ENCODE measurements at places on chromosomes 7 and 10.

- no peak for DNase-seq
Observed at GRCh38 chr10:60901561-60902235, 42.3 kb downstream of the RHOBTB1 start.

GRCh38 chr10:71957546-71958275, 6.5 kb upstream of the CHST3 start:
- no peak for DNase-seq

GRCh38 chr10:71536332-71536731, 139.6 kb downstream of the CDH23 start:
- DNase-seq, result no peak

- no peak for DNase-seq
Observed at GRCh38 chr7:113179313-113179712, 61.0 kb upstream of the SMIM30 start.

- no peak for DNase-seq
Observed at GRCh38 chr10:3835770-3836169, 50.8 kb upstream of the KLF6 start.

- DNase-seq, result no peak
Observed at GRCh38 chr7:137962875-137963507, 38.9 kb downstream of the CREB3L2 start.

DNA sequence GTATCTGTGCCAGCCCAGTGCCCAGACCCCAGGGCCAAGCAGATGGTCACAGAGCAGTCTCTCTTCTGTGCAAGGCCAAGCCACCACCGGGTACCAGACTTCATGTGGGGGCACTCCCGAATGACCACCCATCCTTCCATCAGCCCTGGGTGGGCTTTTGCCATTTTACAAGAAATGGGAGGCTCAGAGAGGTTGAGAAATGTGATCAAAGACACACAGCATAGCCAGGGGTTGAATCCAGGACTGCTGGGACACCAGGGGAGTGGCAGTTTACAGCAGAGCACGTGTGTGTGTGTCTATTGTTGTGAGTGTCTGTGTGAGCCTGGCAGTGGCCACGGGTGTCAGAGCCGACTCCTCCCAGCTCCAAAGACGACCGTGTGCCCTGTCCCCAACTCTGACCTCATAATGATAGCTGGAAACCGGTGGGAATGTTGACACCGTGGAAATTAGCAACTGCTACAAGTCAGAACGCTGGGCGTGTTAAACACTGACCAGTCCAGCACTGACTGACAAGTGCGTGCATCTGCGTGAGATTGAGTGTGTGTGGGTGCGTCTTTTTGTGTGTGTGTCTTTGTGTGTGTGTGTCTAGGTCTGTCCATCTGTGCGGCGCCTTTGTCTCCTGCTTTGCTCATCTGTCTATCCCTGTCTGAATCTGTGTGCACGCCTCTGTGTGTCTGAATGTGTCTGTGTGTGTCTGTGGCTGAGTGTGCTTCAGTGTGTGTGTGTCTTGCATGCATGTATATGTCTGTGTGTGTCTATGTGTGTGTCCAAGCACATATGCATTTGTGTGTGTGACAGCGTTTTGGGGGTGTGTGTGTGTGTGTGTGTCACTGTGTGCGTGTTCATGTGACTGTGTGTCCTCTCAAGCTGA, 17.2 kb upstream of the SLC29A4 start:
- DNase-seq, result no peak

DNA sequence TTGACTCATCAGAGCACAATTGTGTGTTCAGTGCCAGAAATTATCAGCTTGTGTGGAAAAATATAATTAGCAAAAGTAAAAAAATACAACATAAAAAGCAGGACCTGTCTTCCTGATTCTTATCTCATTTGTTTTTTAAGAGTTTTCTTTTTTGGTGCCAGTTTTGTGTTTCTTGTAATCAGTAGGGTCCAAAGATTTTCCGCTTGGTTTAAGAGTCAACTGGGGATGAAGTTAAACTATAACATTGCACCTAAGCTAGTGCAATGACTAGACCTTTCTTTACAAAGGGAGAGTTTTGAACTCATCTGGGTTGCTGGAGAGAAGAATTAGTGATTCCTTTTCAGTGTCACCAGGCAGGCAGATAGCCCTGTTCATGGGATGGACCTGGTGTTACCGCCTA, 113.4 kb downstream of the PLPP4 start:
- no peak for DNase-seq

DNA sequence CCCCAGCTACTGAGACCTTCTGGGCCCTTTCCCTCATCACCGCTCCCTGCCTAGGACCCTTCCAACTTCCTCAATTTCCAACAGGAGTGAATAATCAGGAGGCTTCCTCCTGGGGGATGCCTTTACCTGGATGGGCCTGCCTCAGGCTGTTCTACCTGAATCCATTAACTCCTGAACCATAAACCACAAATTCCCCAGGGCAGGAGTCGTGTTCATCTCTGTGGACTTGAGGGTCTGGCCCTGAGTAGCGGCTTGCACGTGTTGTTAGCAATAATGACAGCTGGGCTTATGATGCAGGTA, 105.1 kb upstream of the GPR26 start:
- DNase-seq, result no peak

GRCh38 chr10:35564341-35564968, 40.7 kb upstream of the GJD4 start:
- no peak for DNase-seq

DNA sequence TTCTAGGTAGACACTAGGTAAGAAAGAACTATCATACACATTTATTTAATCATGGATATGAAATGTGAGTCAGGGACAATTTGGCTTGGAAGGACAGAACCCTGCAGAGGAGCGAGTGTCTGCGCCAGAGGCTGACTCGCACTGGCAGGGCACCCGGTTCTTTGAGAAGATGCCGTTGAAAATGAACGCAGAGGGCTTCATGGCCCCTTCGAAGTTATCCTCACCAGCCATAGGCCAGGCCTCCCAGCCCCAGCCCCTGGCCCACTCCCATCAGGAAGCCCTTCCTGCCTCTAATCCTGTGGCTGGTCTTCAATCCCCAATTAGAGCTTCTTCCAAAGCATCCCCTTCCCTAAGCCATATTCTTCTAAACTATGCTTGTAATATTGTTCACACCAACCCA, 239.8 kb downstream of the TCERG1L start:
- DNase-seq, result no peak

- DNase-seq, result no peak
Observed at GRCh38 chr7:158246960-158247673, 340.5 kb downstream of the PTPRN2 start.

- DNase-seq, result no peak
Observed at GRCh38 chr10:105148921-105149320, 507.8 kb downstream of the SORCS3 start.

DNA sequence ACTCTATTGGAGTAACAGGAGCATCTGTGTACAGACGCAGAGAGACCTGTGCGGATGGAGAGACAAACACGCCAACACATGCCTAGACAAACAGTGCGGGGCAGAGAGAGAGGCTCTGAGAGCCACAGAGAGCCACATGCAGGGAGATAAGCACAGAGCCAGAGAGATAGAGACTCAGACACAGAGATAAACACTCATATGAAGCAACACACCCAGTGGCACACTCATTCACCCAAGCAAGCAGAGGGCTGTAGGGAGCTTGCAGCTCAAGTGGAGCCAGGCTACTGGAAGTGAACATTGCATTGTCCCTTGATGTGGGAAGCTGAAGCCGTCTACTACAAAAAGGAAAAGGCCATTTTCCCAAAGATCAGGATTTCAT, 46.6 kb upstream of the PODXL start:
- DNase-seq, result no peak

DNA sequence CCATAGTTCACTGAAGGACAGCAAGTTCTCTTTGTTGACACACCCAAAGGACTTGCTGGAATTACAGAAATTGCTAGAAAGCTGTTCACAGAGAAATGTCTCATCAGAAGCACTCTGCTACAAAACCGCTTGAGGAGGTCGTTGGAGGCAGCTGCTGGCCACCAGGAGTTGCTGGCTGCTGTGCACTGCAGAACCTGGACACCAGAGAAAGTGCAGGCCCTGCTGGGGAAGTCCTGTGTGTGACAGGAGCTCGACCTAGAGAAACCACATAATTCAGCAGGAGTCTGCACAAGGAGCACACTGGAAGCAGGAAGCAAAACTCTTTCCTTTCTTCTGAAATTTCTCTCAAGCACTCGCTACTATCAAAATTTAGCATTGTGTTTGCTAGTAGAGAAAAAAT, 461.5 kb upstream of the GHITM start:
- no peak for DNase-seq
